Ovary (tissue), 10 donors: ENCODE measurements at places on chromosomes 1 and 21. TPM values are rescaled to one million over a fixed set of nuclear protein-coding genes. Genes with fewer than 3 reads are reported as not detected.

Gene NTMT2
- total RNA-seq = not detected

Gene C1orf94
- not detected for total RNA-seq

Gene TSPAN1
- total RNA-seq = 26.9 TPM

Gene AMY1C
- total RNA-seq = 9.1 TPM

Gene IL22RA1
- 0.36 TPM for total RNA-seq
